Femur (tissue), 1 donor: ENCODE measurements at places on chromosomes 3 and 15.

- DNase-seq: peak; percentile 77
Observed at GRCh38 chr3:123618768-123619484, 34.1 kb upstream of the HACD2 start.

DNA sequence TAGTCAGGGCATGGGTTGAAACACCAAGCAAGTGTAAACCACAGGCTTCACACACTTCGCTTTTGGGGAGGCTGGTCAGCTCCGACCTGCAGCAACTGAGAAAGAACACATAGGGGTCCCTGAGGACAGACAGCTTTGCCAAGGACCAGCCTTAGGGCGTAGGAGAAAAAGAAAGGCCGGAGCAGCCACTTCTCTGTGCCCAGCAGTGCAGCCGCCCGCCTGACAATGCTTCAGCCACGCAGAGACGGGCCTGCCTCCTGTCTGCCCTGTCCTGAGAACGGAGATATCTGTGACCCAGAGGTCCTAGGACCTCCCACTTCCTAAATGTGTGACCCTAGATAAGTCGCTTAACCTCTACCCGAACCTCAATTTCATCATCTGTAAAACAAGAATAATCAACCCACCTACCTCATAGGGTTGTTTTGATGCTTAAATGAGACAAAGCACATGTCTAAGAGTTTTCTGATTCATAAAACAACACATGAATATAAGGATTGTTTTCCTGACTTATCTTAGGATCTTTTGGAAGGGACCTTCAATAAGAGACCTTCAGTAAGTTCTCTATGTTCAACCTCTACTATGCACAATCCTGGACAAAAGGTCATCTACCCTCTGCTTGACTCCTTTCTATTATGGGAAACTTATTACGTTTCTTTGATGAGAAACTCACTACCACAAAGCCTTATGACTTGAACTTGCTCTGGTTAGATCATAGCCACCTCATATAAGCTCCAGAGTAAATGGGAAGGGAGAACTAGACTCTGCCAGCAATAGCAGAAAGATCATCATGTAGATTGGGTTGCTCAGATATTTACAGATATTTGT lies 32.9 kb upstream of the RFTN1 start:
- no peak for DNase-seq

DNA sequence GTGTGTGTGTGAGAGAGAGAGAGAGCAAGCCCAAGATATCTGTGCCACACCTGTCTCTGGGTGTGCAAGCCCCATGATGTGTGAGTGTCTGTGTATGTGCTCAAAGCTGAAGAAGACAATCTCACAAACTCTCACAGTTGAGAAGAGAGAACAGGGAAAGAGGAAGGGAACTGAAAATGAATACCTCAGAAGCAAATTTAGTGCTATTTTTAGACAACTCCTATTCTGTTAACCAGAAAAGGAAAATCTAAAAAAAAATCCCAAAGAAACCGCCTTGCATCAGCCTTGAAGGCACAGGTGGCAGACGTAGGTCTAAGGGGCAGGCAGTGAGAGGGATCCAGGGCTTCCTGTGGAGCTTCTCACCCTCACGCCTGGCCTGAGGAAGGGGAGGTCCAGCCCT lies 47.8 kb downstream of the ATP2B2 start:
- no peak for DNase-seq

- DNase-seq: no peak
Observed at GRCh38 chr3:62601238-62602070, 228.1 kb upstream of the FEZF2 start.

DNA sequence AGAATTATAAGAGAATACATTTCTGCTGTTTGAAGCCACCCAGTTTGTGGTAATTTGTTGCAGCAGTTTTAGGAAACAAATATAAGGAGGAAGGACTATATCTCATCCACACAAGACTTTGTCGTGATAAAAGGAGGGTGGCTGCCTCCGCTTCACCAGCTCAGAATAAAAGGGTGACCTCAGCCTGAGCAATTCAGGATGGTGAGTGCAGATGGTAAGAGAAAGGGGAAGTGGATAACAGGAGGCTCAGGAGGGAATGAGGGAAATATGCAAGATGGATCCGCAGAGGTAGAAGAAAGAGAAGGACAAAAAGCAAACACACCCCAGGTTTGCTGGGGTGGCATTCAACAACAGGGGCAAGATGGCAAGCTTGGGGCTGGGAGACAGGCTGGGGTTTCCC lies 108.1 kb upstream of the TNFAIP8L3 start:
- no peak for DNase-seq

DNA sequence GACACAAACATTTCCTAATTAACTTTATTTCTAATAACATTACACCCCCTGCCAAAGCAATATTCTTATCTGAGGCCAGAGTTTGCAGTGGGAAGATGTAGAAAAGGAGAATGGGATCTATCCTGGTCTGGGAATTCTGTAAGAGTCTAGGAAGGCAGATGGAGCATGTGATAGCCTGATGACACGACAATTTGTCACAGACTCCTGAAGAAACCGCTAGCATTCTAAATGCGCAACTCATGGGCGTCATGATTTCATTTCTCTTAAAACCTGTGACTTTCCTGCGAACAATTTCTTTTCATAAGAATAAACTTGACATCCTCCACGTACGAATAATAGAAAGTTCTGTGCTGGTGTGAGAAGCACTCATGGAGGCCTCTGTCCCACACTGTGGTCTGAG lies 72.9 kb upstream of the ATP10A start:
- DNase-seq: no peak

GRCh38 chr3:135844386-135844785 lies 121.1 kb upstream of the PPP2R3A start:
- no peak for DNase-seq

GRCh38 chr3:24726423-24726822 lies 231.8 kb upstream of the THRB start:
- no peak for DNase-seq

- DNase-seq: no peak
Observed at GRCh38 chr3:175646865-175647264, 787.7 kb downstream of the NAALADL2 start.

DNA sequence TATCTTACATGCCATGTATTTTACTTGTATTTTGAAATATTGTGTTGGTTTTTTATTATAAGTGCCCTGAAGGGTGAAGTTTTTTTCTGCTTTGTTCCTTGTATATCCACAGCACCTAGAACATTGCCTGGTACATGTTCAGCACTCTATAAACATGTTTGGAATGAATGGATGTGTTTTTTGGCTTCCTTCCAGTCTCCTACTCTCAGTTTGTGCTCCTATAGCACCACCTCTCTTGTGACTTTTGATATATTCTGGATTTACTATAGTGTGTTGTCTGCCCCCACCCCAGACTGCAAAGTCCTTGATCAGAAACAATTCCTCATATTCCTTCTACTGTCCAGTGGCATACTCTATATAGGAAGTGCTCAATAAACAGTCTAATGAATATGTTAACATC lies 60.6 kb downstream of the PLCL2 start:
- DNase-seq: no peak
